ENCODE measurements at places on chromosomes 1 and 21.
A peak's percentile ranks its signal among the peaks of the same experiment; 100 is the strongest.

- no peak for DNase-seq
Observed at GRCh38 chr1:44934791-44935190, 51.6 kb downstream of the EIF2B3 start.

GRCh38 chr1:36199934-36200741 is 24.1 kb upstream of the THRAP3 start:
- DNase-seq, result no peak

DNA sequence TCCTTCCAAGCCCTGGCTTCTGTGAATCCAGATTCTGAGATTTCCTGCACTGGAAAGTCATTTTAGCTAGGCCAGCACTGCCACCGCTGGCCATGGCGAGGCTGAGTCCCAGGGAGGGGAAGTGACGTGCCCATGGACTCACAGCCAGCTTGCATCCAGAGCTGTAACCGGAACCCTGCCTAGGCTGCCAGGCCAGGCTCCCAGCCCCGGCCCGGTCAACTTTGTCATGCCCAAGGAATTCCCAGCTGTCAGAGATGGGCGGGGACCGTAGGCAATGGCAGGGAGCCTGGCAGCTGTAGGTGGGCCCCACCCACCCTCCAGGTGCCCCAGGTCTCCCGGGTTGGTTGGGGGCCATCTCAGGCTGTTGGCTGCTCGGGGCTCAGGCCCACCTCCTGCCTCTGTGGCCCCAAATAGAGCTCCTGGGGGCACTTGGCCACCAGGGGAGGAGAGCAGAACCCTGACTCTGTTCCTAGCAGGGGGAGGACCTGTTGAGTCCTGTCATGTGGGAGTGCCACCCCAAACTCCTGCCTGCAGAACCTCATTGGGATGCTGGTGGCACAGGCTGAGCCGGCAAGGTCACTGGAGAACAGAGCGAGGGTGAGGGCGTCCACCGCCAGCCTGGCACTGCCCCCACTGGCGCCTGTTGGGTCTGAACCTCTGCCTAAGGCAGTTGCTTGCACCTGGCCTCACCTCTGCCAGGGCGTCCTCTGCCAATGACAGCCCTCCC is 57.8 kb downstream of the FOXO6 start:
- DNase-seq, result peak; percentile 91

GRCh38 chr1:100299521-100300222 is 33.7 kb downstream of the RTCA start:
- no peak for DNase-seq

DNA sequence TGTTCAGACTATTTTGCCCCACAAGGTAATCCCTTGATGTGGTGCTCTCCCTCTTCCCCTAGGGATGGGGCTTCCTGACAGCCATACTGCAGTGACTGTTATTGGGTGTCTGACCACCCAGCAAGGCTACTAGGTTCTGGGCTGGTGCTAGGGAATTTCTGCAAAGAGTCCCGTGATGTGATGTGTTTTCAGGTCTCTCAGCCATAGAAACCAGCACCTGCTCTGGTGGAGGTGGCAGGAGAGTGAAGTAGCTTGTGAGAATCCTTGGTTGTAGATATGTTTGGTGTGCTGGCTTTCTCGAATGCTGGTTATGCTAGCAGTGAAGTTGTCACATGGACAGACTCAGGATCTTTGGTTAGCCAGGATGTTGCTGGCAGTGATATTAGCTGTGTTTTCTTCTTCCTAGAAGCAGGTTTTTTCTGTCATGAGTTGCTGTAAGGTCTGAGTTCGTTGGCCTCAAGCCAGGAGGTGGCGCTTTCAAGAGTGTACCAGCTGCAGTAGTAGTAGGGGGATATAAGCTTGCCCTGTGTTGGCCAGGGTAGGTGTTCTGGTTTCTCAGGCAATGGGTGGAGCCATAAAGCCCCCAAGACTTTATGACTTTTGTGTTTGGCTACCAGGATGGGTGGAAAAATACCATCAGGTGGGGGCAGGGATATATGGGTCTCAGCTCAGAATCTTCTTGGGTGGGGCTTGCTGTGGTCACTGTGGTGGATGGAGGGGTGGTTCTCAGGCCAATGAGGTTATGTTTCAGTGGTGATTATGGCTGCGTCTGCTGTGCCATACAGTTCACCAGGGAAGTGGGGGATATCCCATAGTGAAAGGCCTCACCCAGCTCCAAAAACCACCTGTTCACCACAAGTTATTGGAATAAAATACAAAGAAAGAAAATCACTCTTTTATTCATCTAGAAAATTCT is 1112.3 kb downstream of the KCNT2 start:
- DNase-seq, result no peak

All from HS-27A (cell line).